BJ (cell line): ENCODE measurements at places on chromosomes 7 and 10. TPM values are rescaled to one million over a fixed set of nuclear protein-coding genes. Genes with fewer than 3 reads are reported as not detected.

GRCh38 chr10:104440221-104440620 is 86.6 kb downstream of the CFAP58 start:
- no peak for DNase-seq

DNA sequence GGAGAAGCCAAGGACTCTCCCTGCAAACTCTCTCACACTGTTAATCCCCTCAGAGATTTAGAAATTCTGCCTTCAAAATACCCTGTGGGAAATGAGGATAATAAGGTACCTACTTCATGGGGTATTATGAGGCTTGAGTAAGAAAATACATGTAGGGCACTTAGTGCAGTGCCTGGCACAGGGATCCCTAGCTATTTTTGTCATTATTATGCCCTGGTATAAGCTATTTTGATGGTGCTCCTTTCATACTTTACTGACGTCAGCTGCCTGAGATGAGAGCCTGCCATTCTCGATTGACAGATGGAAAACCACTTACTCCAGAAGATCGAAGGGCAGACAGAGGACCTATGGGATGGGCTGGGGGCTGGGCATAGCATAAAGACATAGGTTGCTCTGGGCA is 30.1 kb downstream of the MKX start:
- DNase-seq: no peak

DNA sequence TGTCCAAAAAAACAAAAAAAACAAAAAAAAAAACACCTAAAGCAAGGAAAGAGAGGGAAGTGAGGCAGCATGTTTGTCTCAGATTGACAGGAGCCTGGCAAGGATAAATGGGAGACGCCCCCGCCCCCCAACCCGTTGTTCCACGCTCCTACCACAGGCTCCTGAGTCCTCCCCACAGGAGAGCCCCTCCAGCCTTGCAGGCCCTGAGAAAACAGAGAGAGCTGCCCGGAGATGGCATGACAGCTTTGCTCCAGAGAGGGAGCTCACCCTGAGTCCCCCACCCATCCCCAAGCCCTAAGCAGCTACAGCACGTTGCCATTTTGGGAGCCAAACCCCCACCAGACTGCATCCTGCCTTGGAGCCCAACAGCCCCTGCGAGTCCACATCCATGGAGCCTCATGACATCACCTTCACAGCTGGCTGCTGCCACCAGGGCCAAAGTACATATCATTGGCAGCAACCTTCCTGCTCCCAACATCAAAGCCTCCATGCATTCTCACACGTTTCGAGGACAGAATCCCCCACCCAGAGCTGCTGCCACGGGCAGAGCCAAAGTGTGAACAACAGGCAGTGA is 1283.3 kb downstream of the TYW1 start:
- DNase-seq: no peak

DNA sequence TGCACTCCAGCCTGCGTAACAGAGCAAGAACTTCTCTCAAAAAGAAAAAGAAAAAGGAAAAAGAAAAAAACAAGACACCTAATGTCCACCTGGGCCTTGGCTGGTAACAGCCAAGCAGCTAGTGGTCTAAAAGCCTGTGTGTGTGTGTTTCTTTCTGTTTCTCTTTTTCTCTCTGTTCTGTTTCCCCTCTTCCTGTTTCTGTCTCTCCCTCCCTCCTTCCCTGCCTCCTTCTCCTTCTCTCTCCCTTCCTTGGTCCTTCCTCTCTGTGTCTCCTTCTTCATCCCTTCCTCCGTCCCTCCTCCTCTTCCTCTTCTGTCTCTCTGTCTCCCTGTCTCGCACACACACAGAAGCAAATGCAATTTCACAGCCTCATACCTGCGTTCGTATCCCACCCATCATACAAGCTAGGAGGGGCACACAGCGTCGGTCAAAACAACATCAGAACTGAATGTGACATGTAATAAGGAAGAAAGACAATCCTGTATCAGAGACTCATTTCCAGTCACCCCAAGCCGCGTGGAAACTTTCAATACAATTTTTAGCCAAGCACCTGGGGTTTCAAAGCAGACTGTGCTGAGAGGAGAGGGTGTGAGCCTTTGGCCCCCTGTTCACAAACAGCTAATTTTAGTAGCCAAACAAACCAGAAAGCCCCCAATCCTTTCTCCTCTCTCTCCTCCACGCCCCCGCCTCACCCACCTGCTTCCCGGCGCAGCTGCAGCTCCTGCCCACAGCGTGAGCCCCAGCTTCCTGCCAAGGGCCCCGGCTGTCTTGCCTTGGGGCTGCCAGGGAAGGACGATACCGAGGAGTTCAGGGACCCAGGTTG is 50.2 kb upstream of the GNA12 start:
- DNase-seq: no peak

DNA sequence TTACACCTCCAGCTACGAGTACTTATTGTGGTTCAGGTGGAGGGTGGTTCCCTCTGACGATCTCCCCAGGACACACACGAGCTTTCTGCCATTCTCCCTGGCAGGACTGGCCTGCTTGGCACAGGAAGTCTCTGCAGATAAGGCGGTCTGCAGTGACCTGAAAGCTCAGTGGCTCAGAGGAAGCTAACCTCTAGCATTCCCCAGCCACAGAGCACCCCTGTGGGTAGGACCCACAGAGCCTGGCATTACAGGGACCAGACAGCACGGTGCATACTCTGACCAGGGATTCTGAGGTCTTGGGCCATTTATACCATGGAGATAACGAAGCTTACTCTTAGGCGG is 1.9 kb upstream of the GPR146 start:
- DNase-seq: no peak

GRCh38 chr10:70335246-70335613 is 47.2 kb downstream of the LRRC20 start:
- no peak for DNase-seq

DNA sequence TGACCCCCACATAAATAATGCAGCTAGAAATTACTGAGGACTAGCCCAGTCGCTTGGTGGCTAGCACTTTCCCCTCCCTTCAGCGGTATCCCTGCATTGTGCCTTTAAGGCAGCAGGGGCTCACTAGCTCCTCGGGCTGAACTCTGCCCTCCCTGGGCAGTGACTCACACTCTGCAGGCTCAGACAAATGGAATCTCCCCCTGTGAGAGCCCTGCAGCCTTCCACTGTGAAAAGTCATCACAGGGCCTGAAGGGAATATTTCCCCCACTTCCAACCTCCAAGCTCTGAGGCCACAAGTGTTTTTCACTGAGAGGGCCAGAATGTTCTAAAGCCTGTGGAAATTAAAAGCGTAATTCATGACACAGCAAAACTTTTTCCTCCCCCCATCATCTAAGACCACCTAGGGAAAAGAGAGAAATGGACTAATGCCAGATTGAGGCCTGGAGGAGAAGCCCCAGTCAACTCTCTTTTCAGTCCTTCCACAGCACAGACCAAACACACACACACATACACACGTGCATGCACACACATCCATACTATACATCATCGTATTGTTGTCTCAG is 93.6 kb upstream of the COL1A2 start:
- DNase-seq: peak; percentile 90

DNA sequence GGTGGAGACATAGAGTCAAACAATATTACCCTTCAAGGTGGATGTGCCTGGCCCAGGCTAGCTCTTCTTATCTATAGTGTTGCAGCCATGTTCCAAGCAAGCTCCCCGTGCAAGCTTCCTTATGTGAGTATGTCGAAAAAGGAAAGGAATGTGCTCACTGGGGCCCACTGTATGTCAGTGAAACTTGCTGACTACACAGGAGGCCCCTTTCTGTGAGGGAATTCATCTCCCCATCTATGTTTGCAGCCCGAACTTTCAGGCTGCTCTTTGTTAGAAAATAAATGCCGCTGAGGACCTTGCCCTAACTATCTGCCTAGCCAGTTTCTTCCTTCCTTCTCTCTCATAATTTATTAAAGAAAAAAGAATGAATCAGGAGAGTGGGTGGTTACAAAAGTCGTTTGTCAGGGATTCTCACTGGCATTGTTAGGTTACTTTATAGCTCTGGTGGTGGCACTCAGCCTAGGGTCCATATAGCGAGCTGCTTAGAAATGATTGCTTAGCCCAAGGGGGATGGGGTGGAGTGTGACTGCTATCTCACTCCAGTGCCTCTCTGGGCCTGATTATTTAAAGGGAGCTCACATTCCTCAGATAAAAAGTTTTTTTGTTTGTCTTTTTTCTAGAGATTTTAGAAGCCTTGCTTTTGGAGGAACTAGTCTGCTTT is 302.1 kb downstream of the ABCA13 start:
- DNase-seq: no peak

CASTOR2 gene
- 3.0 and 5.7 TPM in 2 replicates for polyA plus RNA-seq

IFIT1B gene
- polyA plus RNA-seq: not detected in 2 replicates

ERV3-1 gene
- polyA plus RNA-seq: 10.0 and 14.7 TPM in 2 replicates
